ENCODE measurements at places on chromosomes 1 and 21.

GRCh38 chr1:46175243-46175642, 356 bp downstream of the TSPAN1 start:
- no peak for DNase-seq

DNA sequence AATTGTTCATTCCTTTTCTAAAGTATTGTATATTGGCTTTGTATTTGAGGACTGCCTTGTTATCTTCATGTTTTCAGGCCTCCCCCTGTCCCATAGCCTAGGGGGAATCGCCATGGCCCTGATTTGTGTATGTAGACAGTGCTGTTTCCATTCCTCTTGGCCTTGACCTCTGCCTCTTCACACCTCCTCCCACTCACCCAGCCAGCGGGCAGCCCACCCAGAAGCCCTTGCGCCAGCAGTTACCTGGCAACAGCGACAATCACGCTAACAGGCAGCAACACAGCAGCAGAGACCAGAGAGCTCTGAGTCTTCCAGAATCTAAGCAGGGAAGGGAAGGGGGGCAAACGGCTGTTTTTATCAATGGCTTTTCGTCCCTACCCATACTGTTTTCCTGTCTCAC, 50.0 kb upstream of the NPL start:
- DNase-seq, result no peak

- DNase-seq, result no peak
Observed at GRCh38 chr21:44703731-44704635, 7.0 kb downstream of the KRTAP10-12 start.

- no peak for DNase-seq
Observed at GRCh38 chr1:192747943-192748342, 60.9 kb upstream of the RGS2 start.

DNA sequence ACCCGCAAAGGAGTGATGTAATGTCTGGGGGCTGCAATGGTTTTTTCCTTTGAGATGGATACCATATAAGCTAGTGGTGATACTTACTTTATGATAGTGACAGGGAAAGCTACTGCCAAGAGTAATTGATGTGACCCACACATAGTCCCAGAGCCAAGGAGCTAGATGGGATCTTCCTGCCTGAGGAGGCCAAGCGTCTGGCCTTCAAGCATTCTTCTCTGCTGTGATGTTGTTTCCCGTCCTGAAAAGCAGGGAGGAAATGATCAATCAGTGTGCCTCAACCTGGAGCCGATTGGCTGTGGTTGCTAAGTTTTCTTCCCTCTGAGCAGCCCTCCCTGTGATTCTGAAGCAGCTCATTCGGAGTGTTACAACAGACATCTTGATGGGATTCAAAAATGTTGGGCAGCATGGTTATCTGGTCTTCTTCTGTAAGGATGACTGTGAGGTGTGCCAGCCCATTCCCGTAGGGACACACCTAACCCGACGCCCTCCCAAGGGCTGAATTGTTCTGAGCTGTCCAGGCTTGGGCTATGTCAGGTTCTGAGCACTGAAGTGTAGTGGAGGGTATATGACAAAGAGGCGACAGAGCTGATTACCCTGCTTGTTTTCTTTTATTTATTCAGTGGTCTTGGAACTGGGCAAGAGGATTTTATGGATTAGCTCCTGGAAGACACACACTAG, 56.7 kb downstream of the UCK2 start:
- no peak for DNase-seq

DNA sequence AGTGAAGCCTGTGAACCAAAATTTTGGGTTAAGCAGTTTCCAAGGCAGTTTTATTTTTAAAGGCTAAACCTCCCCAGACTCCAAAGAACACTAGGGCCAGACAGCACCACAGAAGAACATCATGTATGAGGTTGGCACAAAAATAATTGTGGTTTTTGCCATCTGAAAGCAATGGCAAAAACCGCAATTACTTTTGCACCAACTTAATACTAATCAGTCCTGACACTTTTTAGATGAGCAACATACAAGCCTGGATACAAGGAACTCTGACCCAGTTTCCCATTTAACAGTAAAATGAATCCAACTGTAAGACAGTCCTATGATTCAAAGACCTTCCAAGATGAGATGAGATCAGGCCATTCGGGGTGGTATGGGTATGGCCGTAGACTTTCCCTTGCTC, 46.8 kb downstream of the CNIH3 start:
- no peak for DNase-seq

DNA sequence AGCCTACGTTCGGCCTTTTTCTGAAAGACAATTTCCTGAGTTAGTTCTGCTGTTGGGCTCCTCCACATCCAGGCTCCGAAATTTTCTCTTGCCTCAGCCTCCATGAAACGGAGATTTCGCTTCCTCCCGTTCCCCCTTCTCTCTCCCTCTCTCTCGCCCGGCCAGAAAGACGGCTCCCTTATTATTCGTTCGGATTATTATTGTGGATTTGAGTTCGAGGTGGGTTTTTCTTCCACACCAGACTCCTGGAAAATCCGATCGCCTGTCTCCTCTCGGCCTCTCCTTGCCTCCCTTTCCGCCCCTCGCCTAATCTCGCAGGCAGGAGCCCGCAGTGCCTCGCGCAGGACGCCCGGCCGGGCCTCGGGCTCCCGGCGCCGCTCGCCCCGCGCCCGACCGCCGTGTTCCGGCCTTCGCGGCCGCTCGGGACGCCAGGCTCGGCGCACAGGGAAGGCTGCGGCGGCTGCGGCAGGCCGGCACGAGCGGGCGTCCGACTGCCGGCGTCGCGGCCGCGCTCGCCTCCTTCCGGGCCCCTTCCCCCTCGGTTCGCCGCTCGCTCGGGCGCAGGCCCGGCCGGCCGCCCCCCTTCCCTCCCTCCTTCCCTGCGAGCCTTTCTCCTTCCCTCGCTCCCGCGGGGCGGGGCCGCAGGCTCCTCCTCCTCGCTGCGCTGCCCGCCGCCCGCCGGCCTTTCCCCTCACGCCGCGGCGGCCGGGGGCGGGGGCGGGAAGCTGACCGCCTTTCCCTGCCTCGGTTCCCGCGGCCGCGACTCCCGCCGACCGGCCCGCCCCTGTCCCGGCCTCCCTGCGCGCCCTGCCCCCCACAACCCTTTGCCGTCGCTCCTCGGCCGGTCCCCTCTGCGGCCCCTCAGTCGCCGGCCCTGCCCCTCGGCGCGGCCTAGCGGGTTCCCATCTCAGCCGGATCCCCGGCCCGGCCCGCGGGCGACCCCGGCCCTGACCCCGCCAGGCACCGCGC, at the start of gene ARHGEF11:
Gene ARHGEF11, minus strand, starts transcription at position 493 of the 969 bp plus-strand sequence. CDS start 1,412 bp downstream, outside the sequence.
- DNase-seq, result no peak

DNA sequence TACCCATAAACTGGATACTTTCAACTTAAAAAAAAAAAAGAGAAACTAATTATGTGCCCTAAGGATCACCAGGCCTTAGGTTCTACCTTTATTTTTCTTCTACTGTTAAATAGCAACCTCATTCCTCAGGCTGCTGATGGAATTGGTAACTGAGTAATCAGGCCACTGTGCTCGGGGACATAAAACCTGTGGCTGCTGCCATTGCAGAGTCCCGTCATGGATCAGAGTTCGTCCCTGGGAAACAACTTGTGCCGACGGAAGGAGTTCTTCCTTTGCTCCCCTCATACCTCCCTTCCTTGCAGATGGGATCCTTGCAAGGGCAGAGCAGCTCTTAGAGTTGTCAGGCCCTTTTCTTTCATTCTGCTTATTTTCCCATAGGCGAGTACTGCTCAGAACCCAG, 123.6 kb downstream of the PBX1 start:
- no peak for DNase-seq

GRCh38 chr1:54274881-54275280, 74.9 kb downstream of the MRPL37 start:
- no peak for DNase-seq

DNA sequence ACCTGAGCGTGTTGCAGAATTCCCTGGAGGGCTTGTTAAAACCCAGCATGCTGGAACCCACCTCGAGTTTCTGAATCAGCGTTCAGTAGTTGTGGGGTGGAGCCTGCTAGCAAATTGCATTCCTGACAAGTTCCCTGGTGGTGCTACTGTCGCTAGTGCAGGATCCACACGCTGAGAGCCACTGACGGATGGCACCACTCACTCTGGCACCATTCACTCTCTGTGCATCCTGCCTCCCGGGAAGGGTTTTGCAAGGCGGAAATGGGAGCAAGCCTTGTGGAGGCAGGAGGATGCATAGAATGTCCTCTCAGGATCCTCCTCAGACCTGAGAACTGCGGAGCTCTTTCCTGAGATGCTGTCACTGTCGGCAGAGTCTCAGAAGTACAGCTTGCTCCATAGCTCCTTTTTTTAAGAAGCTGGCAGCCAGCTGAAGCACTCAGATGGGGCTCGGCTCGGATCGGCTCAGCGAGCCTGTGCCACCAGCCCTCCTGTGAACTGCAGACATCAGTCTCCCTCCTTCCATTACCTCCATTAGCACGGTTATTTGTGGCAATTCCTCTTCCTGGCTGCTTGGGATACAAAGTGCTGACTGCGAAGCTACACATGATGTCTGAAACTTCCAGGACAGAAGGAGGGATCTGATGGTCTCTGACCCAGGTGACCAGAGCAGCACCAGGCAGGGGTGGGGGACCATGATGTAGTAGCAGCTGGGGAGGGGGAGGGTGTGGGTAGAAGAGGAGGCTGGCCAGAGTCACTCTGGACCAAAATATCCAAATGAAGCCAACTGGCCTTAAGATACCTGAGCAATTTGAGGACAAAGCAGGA, 89.6 kb downstream of the C1orf94 start:
- DNase-seq, result no peak

- no peak for DNase-seq
Observed at GRCh38 chr1:81550753-81551152, 250.0 kb upstream of the ADGRL2 start.

DNA sequence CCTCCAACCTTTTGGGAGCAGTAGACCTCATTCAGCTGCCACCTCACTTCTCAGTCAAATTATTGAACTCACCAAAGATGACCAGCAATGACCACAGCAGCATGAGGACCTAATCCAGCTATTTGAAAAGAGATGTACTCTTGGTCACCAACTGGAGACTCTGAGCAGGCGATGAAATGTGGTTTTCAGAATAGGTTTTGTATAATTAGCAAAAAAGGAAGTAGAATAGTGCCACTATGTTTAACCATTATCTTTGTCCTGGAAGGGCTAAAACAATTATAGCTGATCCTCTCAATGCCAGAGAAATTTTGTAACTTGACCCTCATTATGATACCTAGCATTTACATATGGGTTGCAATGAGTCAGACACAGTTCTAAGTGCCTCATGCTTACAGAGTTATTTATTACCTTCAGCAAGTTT, at the start of gene FCRL2:
Gene FCRL2, minus strand, starts transcription at position 162 of the 421 bp plus-strand sequence. Its CDS starts 59 bp downstream, at position 103.
- DNase-seq, result no peak

DNA sequence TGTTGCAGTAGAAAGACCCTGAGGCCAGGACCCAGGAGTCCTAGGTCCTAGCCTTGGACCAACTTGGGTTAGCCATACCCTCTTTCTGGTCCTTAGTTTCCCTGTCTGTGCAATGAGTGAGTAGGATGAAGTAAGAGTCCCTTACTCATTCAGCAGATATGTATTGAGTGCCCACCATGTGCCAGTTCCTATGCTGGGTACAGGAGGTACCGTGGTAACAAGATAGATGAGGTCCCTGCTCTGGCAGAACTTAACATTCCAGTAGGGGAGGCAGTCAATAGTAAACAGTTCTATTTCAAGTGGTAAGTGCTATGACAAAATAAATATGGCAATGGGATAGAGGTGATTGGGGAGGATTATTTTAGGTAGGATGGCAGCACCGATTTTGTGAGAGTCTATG, 18.3 kb upstream of the PARS2 start:
- DNase-seq, result no peak

- no peak for DNase-seq
Observed at GRCh38 chr1:10451287-10451686, 1.5 kb downstream of the CORT start.

DNA sequence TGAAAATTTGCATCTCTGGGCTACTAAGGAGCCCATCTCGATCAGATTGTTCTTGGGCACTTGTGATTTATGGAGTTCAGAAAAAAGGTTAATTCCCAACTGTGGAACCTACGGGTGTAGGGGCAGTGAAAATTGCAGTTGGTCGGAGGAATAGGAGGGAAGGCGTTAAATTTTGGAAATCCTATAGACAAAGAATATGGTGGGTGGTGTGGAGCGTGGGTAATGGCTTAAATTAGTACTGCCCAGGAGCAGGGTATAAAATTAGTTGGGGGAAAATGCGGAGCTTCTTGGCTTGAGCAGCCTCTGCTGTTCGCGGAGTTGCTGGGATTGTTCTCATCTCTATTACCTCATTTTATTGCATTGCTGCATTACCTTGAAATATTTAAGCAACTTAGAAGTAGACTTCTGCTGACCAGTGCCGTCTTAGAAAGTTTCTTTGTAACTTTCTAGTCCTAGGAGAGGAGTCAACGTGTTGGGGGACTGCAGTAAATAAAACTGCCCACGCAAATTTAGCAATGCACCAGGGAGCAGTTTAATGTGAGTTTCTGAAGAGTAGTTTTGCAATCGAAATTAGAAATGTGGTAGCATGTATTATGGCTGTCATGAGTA, 514 bp downstream of the S1PR1 start:
- no peak for DNase-seq

GRCh38 chr1:228082918-228083870, 686 bp downstream of the ARF1 start:
- DNase-seq, result no peak

DNA sequence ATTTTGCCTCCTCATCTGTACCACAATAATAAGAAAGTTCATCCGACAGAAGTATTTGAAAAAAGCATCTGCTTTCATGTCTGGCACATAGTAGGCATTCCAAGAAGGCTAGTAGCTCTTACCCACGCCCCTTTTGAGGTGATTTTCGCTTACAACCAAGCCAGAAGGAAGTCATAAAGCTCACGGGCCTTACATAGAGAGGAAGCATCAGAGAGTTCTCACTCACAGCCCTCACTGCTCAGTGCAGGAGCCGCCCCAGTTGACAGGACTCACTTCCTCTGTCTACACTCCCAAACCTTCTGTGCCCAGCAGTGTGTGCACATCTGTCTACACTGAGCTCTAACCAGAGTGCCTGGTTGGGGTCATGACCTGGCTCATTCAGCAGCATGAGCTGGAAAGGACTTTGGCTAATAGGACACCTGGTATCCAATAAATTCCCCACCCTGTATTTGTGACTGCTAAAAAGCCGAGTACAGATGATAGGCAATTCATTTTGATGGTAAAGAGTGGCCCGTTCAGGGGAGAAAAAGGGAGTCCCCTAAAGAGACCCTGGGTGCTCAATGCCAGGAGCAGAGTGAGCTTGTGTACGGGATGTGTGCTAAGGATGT, 36.8 kb upstream of the DUSP10 start:
- DNase-seq, result no peak

DNA sequence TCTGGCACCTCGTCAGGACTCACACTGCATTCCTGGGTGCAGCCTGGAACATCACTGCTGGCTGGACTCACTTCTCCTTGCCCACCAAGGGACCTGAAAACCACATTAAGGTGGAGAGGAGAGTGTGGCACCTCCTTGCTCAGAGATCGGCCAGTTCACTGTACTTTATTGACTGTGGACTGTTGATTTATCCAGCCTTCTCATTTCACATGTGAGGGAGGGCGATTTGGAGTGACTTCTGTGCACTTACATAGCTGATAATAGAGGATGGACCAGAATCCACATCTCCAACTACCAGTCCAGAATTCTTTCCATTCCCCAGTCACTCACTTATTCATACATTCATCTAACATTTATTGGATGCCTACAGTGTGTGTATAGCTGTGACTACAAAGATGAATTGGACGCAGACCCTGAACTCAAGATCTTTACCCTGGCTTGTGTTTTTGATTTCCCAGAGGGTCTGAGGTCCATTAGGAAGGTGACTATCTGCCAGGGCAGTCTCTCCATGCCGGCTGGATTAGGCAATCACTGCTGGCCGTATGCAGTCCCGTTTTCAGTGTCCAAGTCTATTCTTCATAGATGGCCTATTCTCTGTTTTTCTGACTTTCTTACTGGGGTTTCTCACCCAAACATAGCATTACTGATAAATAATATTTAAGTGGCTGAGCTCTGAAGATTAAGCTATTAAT, 233.5 kb upstream of the SGIP1 start:
- no peak for DNase-seq

GRCh38 chr1:81135524-81135923, 665.2 kb upstream of the ADGRL2 start:
- no peak for DNase-seq
